ENCODE measurements at places on chromosomes 1 and 21.

DNA sequence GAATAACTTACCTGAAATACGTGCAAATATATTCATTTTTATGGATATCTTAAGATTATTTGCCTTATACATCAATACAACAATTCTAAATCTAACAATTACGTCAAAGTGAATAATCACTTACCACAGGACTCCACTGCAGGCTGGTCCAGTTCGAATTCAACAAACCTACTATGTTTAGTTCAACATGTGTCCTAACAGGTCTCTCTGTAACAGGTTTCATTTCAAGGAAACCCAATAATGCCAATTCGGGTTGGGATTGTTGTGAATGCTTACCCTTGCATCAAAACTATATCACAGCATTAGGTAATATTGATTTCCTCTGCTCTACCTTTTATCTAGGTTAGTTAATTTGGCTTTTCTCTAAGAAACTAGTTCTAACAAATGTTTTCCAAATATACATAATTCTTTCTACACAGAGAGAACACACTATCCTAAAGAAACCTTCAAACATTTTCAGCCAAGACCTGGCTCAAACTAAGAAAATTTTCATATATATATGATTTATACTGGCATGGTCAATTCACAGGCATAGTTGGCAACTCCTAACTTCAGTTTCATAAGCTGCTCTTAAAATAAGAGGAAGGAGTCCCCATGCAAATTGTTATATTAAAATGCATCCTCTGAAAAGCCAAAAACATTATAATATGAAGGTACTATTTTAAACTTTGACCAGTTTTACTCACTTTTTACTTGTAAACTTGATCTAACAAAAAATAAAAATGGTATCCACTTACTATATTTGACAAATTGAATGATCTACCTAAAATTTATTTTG lies 4.5 kb downstream of the IVNS1ABP start:
- no peak for DNase-seq

DNA sequence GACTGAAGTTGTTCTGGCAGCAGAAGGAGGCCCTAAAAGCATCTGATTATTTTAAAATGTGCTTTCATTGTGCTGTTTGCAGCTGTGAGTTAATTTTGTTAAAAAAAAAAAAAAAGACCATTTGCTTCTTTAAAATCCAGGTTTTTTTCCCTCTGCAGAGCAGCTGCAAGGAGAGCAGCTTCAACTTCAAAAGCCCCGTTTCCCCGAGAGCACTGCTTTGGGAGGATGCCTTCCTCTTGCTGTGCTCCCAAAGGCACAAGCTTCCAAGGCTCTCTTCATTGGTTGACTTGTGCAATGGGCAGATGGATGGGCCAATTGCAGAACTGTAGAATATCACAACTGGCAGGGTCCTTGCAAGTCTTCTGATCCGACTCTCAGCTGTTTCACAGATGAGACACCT lies 459.2 kb upstream of the PKN2 start:
- no peak for DNase-seq

- DNase-seq: no peak
Measured at GRCh38 chr21:45178971-45179370, 104.6 kb downstream of the ADARB1 start.

- DNase-seq: no peak
Measured at GRCh38 chr1:65674522-65674921, 118.2 kb upstream of the PDE4B start.

DNA sequence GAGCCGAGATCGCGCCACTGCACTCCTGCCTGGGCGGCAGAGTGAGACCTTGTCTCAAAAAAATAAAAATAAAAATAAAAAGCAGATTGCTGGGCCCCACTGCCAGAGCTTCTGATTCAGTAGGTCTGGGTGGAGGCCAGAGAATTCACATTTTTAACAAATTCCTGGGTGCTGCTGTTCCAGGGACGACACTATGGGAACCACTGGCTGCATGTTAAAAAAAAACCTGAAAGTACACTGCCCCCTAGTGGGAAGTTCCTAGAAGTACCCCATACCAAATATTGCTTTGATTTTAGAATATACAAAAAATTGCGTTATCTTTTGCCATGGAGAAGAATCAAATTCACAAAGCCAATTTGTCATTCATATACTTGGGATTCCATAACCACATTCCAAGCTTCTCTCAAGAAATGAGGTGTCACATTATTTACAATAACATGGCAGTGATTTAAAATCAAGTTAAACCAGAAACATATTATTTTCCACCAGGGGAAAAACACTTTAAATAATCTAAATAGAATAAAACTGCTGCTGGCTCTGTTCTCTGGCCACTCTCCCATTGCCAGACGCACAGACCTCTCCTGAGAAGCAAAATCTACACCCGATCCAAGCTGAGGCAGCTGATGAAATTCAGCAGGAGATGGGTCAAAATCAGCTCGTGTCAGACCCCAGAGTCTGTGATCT lies 27.4 kb downstream of the SYF2 start:
- DNase-seq: no peak

DNA sequence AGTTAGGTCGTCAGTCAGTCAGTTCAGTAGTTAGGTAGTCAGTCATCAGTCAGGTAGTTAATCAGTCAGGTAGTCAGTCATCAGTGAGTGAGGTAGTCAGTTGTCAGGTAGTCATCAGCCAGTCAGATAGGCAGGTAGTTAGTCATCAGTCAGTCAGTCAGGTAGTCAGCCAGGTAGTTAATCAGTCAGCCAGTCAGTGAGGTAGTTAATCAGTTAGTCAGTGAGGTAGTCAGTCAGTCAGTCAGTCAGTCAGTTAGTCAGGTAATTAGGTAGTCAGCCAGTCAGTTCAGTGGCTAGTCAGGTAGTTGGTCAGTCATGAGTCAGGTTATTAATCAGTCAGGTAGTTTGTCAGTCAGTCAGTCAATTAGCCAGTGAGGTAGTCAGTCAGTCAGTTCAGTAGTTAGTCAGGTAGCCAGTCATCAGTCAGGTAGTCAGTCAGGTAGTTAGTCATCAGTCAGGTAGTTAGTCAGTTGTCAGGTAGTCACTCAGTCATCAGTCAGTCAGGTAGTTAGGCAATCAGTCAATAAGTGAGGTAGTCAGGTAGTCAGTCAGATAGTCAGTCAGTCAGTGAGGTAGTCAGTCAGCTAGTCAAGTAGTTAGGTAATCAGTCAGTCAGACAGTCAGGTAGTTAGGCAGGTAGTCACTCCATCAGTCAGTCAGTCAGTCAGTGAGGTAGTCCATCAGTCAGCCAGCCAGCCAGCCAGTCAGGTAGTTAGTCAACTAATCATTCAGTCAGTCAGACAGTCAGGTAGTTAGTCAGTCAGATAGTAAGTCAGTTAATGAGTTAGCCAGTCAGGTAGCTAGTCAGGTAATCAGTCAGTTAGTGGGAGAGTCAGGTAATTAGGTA lies 16.2 kb downstream of the KRTAP10-1 start:
- DNase-seq: no peak

Data from activated naive CD4-positive, alpha-beta T cell (primary cell).